H1 (cell line): ENCODE measurements at places on chromosomes 11 and 22.
A peak's percentile ranks its signal among the peaks of the same experiment; 100 is the strongest.

DNA sequence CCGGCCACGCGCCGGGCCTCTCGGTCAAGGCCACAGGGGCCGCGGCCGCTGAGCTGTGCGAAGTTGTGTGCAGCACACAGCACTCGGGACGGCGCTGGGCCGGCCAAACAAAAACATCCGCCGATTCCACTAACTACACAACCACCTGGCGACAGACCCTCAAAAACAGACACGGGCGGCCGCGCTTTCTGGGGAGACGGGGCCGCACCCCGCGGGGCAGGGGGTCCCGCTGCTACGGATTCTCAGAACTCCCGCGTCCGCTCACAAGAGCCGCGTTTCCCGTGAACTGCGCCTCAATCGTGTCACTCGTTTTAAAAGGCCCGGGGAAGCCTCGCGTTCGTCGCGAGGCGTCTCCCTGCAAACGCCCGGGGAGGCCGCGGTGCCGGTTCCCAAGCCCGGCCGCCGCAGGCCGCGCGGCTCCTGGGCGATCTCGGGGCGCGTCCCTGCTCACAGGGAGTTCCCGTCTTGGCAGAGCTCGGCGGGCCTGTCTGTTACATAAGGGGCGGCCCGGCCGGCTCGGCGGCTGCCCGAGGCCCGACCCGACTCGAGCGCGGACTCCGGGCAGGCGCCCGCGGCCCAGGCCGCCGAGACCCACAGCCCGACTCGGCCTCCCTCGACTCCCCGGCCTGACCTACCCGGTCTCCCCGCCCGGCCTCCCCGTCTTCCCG lies 936 bp downstream of the BRD1 start:
- no peak overlapping the region for H3K27ac ChIP-seq
- peak overlapping the region; percentile 66 for H3K4me3 ChIP-seq
- H3K36me3 ChIP-seq = peaks cover 15% of the 10 kb centered on the region
- peak; percentile 60 for DNase-seq
- H3K4me1 ChIP-seq = peaks cover 8% of the 10 kb centered on the region; the same call in 1 of the 2 replicates

GRCh38 chr11:102226702-102227490 lies 90.4 kb upstream of the BIRC3 start:
- no peaks in the 10 kb centered on the region for H3K27me3 ChIP-seq
- no peaks in the 10 kb centered on the region; the same call in 1 of the 2 replicates for H3K4me1 ChIP-seq
- peaks cover 26% of the 10 kb centered on the region; the same call in 1 of the 2 replicates for H3K36me3 ChIP-seq
- DNase-seq = no peak
- no peak overlapping the region for H3K4me3 ChIP-seq

GRCh38 chr11:69966910-69967483 lies 111.1 kb upstream of the ANO1 start:
- no peaks in the 10 kb centered on the region for H3K36me3 ChIP-seq
- no peak for DNase-seq
- H3K27ac ChIP-seq = no peak overlapping the region
- H3K4me1 ChIP-seq = peaks cover 21% of the 10 kb centered on the region

- H3K27ac ChIP-seq = no peak overlapping the region
- H3K36me3 ChIP-seq = no peaks in the 10 kb centered on the region
- no peaks in the 10 kb centered on the region for H3K4me1 ChIP-seq
- no peaks in the 10 kb centered on the region for H3K27me3 ChIP-seq
Observed at GRCh38 chr11:128271401-128271800, 316.0 kb downstream of the ETS1 start.
